ENCODE measurements at places on chromosomes 13 and 19. TPM values are rescaled to one million over a fixed set of nuclear protein-coding genes. Genes with fewer than 3 reads are reported as not detected.

The CCL25 gene
- not detected for total RNA-seq

The KASH5 gene
- 0.39 TPM for total RNA-seq

The ZNF565 gene
- total RNA-seq, result 4.8 TPM

The GJB6 gene
- not detected for total RNA-seq

The ZNF160 gene
- total RNA-seq, result 31.1 TPM

The ZNF99 gene
- total RNA-seq, result not detected

The CYP2A6 gene
- not detected for total RNA-seq

The CYP4F8 gene
- total RNA-seq, result not detected

The EGLN2 gene
- total RNA-seq, result 131 TPM

The CRX gene
- total RNA-seq, result 0.13 TPM

The FAAP24 gene
- total RNA-seq, result 6.0 TPM

The IL12RB1 gene
- total RNA-seq, result not detected

The QPCTL gene
- total RNA-seq, result 14.1 TPM

The GPR108 gene
- total RNA-seq, result 39.3 TPM

All from H9 (cell line).